H4 (cell line): ENCODE measurements at places on chromosomes 7 and 10. TPM values are rescaled to one million over a fixed set of nuclear protein-coding genes. Genes with fewer than 3 reads are reported as not detected.
A peak's percentile ranks its signal among the peaks of the same experiment; 100 is the strongest.

GRCh38 chr10:62958980-62959379, 142.8 kb upstream of the EGR2 start:
- DNase-seq: no peak

- DNase-seq: no peak
Observed at GRCh38 chr7:43922726-43923125, 3.5 kb upstream of the UBE2D4 start.

Gene SPDYE2B
- not detected in 2 replicates for total RNA-seq

DNA sequence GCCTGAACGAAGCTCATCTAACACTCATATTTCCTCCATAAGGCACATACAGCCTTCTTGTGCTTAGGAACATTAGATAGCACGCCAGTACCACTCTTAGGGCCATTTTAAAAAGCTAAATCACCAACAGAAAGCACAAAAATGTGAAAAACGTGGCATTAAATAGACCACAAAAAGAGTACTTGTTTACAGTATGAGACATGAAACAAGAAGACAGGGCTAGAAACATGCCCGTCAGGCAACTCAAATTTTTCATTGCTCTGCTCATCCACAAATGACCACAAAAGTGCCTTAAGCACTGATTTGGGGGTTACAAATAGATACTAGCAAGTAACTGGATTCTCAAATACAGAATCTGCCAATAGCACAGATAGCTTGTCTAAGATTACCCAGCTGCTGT, 67.8 kb downstream of the ELMO1 start:
- no peak for DNase-seq

GRCh38 chr7:133635541-133635940, 382.7 kb downstream of the EXOC4 start:
- DNase-seq: no peak

DNA sequence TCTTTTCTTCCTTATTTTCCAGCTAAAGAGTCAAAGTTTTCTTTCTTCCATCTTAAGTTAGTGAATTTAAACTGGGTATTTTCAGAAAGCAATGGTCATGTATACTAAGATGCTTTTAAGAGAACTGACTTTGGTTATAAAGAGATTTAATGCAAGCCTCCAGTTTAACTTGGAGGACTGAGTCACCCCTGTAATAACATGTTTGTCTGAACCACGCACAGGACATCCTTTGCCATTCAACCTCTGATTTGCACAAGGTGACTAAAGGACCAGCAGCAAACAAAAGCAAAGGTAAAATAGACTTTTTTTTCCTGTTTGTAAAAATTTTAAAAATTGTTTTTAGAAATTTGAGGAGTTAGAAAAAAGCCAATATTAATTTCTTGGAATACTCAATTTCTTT, 2.9 kb downstream of the HYAL4 start:
- no peak for DNase-seq

Gene CELF2
- total RNA-seq: 0.72 and 0.77 TPM in 2 replicates

DNA sequence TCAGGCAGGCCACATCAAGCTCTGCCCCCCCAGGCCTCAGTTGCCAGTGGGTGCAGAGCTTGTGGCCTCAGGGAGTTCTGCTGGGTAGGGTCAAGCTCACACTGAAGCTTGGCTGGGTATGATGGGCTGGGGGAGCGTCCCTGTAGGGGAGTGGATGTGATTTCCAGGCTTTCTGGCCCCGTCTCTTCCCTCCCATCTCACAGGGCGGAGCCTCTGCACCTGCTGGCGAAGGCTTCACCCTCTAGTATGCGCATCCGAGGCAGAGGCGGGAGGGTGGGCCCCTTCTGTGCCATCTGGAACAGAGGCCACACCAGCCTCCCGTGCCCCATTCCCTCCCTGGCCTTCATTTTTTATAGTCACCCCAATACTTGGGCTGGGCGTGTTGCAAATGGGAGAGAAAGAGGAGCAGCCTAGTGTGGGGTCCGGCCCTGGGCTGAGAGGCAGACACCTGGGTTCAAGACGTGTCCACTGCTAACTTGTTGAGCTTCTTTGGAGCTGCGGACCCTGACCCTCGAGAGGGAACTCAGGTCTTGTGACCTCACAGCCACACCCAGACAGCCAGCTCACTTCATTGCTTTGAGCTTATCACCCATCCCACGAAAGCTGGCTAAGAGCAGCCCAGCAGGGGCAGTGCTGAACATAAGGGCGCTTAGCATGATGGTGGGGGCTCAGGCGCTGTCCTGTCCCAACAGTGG, 2.3 kb downstream of the AQP1 start:
- DNase-seq: no peak

- DNase-seq: no peak
Observed at GRCh38 chr7:6654113-6654841, 17.2 kb downstream of the ZNF316 start.

Gene BTBD16
- not detected in 2 replicates for total RNA-seq

DNA sequence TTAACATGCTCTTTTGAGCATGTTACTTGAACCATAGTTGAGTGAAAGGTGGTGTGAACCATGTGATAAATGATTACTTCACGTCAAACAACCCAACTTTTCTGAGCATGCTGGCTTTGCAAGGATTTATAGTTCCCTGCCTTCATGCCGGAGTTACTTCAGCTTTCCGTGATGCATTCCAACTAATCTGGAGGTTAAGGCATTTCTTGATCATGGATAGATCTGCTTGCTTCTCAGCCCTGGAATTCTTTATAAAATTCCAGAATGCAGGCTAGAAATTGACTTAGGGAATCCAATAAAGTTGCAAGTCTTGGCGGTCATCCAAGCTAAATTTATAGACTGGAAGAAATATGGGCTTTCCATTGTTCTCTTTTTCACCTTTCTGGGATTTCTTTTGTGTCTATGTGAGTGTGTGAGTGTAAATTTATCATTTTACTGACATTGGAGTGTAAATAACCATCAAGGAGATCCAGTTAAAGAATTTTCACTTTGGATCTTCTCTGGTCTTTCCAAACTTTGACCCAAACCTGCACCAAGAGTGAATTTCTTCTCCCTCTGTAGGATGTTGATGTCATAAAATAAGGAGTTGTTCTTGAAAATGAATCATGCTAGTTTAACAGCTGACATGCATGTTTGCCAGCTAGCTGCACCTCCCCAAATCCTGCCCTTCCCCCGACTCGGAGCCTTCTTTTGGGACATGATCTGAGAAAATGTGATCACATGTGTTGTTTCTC, 289.0 kb downstream of the TWIST1 start:
- no peak for DNase-seq

Gene EZH2
- 15.2 and 30.6 TPM in 2 replicates for total RNA-seq

DNA sequence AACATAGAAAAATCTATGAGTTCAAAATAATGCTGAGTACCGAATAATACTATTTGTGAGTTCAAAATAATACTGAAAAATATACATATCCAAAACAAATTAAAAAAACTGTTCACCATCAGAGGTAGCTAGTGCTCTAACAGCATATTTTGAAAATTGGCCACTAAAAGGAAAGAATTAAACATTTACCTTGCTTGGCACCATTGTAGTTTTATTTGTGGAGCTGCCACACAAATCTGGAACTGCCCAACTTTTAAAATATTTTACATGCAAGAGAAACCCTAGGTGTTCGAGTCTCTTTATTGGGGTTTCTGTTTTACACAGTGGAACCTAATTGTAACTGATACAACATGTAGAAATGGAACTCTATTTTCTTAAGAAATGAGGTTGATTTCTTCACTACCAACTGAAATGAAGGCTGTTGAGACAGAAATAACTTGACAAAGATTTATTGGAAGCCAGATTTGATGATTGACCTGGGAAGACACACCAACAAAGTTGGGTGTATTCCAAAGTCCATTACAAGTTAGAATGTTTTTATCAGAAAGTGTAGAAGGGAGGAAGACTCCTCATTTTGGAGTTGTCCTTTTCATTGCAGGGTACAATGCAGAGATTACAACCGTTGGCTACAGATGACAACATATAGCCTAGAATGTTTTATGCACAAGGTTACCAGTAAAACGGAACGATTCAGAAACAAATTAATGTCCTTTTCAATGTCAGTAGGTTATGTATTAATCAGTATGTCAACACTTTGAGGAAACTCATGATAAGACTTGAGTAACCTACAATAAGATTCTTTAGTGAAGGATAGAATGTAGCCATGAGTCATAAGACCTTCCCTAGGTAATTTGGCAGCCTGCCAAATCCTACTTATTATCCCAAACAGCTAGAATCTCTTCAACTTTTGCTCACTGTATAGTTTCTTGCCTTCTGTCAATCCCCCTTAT, 73.8 kb upstream of the PAPSS2 start:
- DNase-seq: no peak

DNA sequence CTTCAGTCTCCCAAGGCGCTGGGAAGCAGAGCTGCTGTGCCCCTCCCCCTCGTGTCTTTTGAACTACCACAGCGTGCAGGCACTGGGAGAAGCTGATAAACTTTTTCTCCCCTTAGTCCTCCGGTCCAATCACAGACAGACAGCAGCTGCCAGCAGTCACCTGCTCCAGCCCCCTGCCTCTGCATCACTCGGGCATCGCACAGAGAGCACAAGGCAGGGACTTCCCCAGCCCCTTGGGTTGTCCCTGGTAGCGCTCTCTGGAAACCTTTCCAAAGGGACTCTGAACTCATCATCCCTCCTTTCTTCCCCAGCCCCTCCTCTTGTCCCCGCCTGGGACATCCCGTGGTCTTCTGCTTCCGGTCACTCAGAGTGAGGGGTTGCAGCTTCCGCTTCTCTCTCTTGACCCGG, 1.4 kb upstream of the NEUROG3 start:
- no peak for DNase-seq

DNA sequence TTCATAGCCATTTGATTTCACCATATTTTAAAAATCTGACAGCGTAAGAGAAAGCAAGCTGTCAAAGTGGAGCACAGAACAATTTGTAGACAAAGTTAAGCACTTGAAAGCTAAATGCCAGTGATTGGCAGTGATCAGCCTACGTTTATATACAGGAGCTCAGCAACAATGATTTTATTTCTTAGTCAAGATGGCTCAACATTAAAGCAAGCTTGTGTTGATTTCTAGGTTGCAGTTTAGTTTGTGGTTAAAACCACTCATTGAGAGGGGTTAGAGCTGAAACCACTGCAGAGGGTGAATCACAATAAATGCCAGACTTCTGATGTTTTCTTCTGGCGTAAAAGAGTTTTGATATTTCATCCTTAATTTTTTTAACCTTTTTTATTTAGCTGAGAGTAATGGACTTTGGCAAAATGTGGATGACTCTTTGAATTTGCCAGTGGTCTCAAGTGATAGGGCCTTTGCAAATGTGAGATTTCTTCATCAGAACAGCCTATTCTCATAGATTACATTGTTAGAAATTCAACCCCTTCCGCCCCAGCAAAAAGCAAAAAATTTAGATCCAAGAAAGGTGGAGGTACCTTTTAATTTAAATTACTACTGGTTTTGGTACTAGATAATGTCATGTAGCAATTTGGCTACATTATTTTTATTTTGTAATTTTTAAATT, 73.8 kb downstream of the SHOC2 start:
- peak; percentile 74 for DNase-seq

DNA sequence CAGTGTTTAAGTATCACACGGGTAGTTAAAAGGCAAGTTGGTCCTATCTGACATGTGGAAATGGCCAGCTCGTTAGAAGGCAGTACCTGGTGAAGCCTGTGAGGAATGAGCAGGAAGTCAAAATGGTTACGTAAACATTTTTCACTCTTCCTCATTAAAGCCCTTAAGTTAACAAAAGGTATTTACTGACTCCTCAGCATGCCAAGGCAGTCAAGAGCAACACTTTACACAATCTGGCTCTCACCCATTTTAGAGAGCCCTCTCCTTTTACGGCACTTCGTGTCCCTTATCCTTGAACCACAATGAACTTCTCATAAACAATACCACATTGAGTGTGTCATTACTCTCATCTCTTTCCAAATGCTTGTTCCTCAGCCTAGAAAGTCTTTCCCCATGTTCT, 11.0 kb upstream of the RSBN1L start:
- DNase-seq: peak; percentile 35

GRCh38 chr10:92126100-92126650, 164.7 kb downstream of the CPEB3 start:
- peak; percentile 45 for DNase-seq

DNA sequence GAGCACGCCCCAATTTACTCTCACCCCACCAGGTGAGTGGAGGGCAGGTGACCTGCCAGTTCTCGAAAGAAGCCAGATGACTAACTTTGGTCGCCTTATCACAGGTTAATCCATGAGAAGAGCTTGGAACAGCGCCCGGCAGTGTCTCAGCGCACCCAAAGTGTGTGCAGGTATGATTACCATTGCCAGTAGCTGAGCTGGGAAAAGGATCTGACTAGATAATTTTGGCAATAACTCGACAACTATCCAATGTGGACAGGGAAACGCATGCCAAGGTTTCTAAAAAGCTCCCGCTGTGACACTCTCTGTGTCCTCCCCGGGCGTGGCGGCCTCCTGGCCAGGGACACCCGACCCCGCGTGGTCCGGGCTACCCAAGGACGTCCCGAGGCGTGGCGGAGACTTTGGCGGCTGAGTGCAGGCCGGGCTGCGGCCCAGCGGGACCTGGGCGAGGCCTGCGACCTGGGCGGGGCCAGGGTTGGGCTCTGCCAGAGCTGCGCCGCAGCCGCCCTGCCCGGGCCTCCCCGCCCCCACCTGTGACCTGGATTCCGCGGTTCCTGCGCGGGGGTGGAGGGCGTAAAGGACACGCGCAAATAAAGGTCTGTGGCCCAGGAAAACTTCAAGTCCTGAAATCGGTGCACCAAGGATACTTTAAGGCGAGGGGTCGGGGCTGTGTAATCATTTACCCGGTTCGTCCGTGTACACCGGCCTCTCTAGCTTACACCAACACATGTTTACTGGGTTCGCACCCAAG, 13.7 kb upstream of the WAPL start:
- no peak for DNase-seq

DNA sequence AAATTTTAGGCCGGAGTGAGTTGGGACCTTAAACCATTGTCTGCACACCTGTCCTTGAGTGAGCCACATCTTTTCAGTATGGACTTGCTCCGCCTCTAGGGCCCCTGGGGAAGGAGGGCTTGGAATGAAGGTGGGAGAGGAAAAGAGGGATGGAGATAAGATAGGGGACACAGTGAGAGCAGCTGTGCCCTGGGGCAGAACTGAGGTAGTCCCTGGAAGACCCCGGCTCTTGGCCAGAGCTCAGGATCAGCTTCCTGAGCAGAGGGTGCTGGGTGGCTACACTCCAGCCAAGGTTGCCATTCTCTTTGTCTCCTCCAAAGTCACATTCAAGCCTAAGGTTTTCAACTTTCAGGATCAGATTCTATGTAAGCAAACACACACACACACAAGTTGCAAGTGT, 82.0 kb downstream of the MKI67 start:
- DNase-seq: no peak

DNA sequence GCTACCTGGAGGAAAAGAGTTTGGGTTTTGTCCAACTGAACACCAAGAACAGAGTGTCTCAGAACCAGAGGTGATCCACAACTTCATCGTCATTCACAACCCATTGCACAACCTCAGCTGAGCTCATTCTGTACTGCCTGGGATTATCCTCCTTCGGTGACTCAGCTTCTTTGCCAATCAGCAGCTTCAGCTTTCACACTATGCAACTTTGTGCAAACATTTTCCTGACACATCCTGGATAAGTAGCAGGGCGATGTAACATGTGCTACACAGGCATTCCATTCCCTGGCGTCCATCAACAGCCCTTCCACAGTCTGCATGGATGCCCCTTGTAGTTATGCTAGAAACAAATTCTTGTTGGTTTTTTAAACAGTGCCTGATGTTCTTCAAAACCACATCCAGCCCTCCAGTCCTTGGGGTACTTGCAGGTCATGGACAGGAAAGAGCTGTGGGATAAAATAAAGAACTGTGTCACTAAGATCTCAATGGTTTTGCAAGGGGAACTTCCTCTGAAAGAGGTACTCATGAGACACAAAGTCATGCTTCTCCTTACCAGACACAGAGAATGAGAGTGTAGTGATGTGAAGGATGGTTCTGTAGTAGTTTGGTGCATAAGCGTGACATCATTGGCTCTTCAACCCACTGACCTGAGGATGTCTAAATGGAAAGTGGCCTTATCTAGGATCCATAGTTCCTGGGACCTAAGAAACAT, 478.5 kb downstream of the KIF20B start:
- DNase-seq: peak; percentile 96
